ENCODE measurements at places on chromosomes 11 and 22. TPM values are rescaled to one million over a fixed set of nuclear protein-coding genes. Genes with fewer than 3 reads are reported as not detected.

- H3K36me3 ChIP-seq = no peaks in the 10 kb centered on the region
- H3K27me3 ChIP-seq = no peaks in the 10 kb centered on the region
- peak overlapping the region; percentile 72 for H3K4me3 ChIP-seq
- no peak overlapping the region for H3K27ac ChIP-seq
Measured at GRCh38 chr22:23180893-23181720, 798 bp downstream of the BCR start.

DNA sequence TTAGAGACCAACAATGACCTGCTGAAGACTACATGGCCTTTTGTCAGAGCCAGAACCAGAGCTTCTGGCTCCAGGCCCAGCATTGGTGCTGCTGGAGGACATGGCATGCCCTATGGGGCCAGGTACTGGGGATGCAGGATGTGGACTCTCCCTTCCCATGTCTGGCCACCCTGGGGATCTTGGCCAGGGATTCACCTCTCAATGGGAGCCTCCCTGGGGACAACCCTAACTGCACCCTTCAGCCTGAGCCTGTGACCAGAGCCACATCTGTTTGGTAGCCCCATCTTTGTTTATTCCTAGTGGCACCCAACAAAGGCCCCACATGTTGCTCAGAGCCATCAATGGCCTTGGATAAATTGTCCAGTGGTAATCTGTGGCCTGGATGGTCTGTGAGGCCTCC, 5.8 kb downstream of the KLHL35 start:
- H3K36me3 ChIP-seq = peaks cover 6% of the 10 kb centered on the region
- H3K4me3 ChIP-seq = no peak overlapping the region
- H3K27ac ChIP-seq = no peak overlapping the region
- no peak for DNase-seq
- H3K27me3 ChIP-seq = peaks cover 18% of the 10 kb centered on the region

DNA sequence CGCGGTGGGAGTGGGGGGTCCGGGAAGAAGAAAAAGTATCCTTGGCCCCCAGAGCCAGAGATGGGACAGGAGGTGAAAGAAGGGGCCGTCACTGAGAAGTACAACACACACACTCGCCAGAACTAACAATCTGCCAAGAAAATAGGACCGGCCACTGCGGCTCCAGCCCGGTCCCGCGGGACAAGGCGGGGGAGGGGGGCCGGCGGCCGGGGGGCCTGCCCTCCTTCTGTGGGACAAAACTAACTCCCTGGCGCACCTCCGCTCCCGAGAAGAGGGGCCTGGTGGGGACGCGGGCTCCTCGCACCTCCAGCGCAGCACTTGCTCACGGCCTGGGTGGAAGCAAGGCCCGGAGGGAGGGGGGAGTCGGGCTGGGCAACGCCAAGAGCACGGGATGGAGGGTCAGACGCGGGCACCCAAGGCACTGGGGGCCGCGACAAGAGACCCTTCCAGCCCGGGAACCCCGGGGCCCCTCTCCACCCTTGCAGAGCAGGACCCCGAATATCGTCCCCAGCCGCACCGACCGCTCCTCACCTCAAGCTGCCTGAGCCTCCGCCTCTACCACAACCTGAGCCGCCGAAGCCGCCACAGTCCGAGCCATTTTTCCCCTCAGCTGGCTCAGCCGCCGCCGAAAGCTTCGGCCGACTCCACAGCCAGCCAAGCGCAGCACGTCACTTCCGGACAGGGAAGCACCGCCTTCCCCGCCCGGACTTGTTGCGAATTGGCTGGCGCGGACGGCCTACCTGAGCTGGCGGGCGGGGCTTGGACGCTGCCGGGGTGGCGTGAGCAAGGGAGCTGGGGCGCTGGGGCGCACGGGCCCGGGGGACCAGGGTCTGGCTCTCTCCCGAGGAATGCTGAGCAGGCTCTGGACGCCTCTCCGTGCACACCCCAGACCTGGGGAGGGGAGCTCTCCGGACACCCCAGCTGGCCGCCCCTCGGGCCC, at the start of gene PIK3C2A:
TSS of gene PIK3C2A (minus strand) at position 670 of the 940 bp plus-strand sequence. CDS start 38,245 bp downstream, outside the sequence.
- peak within 1 kb of the TSS; percentile 86 for H3K4me3 ChIP-seq
- H3K4me1 ChIP-seq = peaks cover 27% of the 10 kb centered on the region
- H3K36me3 ChIP-seq = 0 out of 2 replicates have a peak, but pooled peaks cover 3% of the 10 kb centered on the region
- DNase-seq = peak; percentile 98
- no peaks in the 10 kb centered on the region for H3K27me3 ChIP-seq

GRCh38 chr11:2315395-2316168, 13.8 kb downstream of the TSPAN32 start:
- no peak overlapping the region for H3K27ac ChIP-seq
- no peak for DNase-seq

DNA sequence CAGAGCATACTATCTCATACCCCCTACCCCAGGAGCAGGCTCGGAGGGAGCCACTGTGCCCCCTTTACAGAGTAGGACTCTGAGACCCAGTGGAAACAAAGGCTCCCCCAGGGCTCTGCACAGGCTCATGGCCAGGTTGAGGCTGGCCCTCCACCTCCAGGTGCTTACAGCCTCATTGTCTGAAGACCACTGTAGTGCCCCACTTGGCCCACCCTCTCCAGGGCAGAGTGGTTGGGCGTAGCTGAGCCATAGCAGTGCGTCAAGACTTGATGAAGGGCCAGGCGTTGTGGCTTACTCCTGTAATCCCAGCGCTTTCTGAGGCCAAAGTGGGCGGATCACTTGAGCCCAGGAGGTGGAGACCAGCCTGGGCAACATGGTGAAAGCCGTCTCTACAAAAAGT, 1.7 kb downstream of the ANKRD13D start:
- peak; percentile 67 for DNase-seq
- no peaks in the 10 kb centered on the region for H3K27me3 ChIP-seq
- peaks cover 19% of the 10 kb centered on the region for H3K36me3 ChIP-seq

- no peak for DNase-seq
- H3K27me3 ChIP-seq = no peaks in the 10 kb centered on the region
- no peaks in the 10 kb centered on the region for H3K4me1 ChIP-seq
- H3K4me3 ChIP-seq = no peak overlapping the region
- H3K36me3 ChIP-seq = no peaks in the 10 kb centered on the region
Measured at GRCh38 chr22:48840112-48840949, 987.3 kb downstream of the BRD1 start.

DNA sequence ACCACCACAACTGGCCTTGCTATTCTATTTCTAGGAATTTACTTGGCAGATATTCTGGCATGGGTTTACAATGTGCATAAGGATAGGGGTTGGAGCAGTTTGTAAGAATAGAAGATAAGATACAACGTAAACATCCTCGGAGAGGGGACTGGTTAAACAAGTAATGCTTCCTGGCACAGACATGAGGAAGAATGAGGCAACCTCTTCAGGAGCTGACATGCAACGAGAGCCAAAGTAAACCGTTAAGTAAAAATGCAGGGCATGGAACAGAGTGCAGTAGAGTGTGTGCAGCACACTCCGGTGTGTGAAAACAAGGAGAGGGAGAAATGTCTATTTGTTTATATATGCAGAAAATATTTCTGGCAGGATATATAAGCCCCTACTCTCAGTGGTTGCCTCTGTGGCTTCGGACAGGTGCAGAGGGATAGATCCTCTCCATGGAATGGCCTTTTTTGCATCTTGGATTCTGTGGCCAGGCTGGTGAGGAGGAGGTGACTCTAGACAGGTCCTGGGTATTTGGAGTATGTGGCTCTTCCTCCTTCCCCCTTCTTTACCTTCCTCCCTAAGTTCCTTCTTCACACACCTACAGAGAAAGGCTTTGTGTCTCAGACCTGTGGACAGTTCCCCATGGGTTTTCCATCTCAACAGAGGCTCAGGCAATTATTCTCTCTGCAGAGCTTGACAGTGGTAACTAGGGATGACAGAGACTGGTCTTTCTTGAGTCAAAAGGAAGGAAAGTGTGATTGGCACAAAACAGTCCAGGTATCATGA, 2.5 kb downstream of the RAB36 start:
- peaks cover 3% of the 10 kb centered on the region for H3K4me1 ChIP-seq
- no peaks in the 10 kb centered on the region for H3K36me3 ChIP-seq
- no peaks in the 10 kb centered on the region for H3K27me3 ChIP-seq
- H3K4me3 ChIP-seq = no peak overlapping the region

GRCh38 chr11:76329983-76330382, 50.9 kb downstream of the THAP12 start:
- H3K27me3 ChIP-seq = no peaks in the 10 kb centered on the region
- no peak overlapping the region for H3K27ac ChIP-seq
- no peak overlapping the region for H3K4me3 ChIP-seq
- H3K4me1 ChIP-seq = no peaks in the 10 kb centered on the region
- no peak for DNase-seq

GRCh38 chr11:5700421-5701054, 10.9 kb downstream of the TRIM22 start:
- H3K4me3 ChIP-seq = no peak overlapping the region
- H3K27me3 ChIP-seq = no peaks in the 10 kb centered on the region
- DNase-seq = no peak
- H3K4me1 ChIP-seq = no peaks in the 10 kb centered on the region

GRCh38 chr22:44728761-44729324, 23.5 kb upstream of the ARHGAP8 start:
- no peaks in the 10 kb centered on the region for H3K36me3 ChIP-seq
- H3K4me1 ChIP-seq = no peaks in the 10 kb centered on the region
- H3K27me3 ChIP-seq = no peaks in the 10 kb centered on the region
- no peak for DNase-seq
- H3K4me3 ChIP-seq = no peak overlapping the region

DNA sequence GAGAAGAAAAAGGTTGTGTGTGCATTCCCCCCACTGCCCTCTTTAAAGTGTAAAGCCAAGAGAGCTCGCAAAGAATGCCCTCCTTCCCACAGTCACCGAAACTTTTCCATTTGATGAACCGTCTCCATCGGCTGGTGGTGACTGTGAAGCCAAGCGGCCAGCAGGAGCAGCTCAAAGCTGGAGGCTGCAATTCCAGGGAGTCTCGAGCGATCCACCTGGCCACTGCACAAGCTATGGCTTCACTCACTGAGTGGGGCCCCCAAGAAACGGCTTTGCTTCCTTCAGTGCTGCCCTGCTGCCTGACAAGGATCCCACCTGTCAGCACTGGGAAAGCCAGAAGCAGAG, 117.7 kb downstream of the ABTB2 start:
- no peak overlapping the region for H3K27ac ChIP-seq
- DNase-seq = no peak
- peaks cover 39% of the 10 kb centered on the region for H3K4me1 ChIP-seq
- H3K36me3 ChIP-seq = no peaks in the 10 kb centered on the region
- no peaks in the 10 kb centered on the region for H3K27me3 ChIP-seq

- H3K4me1 ChIP-seq = peaks cover 95% of the 10 kb centered on the region
- peak overlapping the region; percentile 98 for H3K27ac ChIP-seq
- DNase-seq = no peak
- H3K4me3 ChIP-seq = no peak overlapping the region
- H3K27me3 ChIP-seq = no peaks in the 10 kb centered on the region
Measured at GRCh38 chr11:128505449-128506065, 81.8 kb downstream of the ETS1 start.

- H3K4me1 ChIP-seq = no peaks in the 10 kb centered on the region
- no peaks in the 10 kb centered on the region for H3K27me3 ChIP-seq
Measured at GRCh38 chr11:74620531-74620930, 28.1 kb downstream of the POLD3 start.

GRCh38 chr11:23320131-23320530, 459.9 kb upstream of the CCDC179 start:
- H3K36me3 ChIP-seq = no peaks in the 10 kb centered on the region
- H3K27ac ChIP-seq = no peak overlapping the region
- no peaks in the 10 kb centered on the region for H3K4me1 ChIP-seq
- H3K4me3 ChIP-seq = no peak overlapping the region
- no peak for DNase-seq

GRCh38 chr11:17171916-17172315, 35.9 kb downstream of the PIK3C2A start:
- DNase-seq = peak; percentile 31
- H3K27ac ChIP-seq = peak overlapping the region; percentile 42
- H3K27me3 ChIP-seq = no peaks in the 10 kb centered on the region
- no peaks in the 10 kb centered on the region for H3K36me3 ChIP-seq
- H3K4me3 ChIP-seq = peak overlapping the region; percentile 22

DNA sequence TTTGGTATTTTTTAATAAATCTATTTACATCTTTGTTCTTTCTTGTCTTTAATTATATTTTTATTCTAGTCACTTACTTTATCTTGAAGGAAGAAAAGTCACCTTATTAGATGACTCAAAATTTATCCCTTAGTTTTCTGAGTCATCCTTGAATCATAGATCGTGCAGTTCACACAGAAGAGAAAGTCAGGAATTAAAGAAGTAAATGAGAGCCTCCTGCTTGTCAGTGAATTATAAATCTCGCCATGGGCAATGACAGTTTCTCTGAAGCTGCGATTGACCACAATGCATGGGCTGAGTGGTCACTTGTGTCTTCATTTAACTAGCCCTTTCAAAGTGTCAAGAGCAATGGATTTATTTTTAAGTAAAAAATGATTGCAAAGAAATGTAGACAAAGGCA, 91.2 kb downstream of the LUZP2 start:
- H3K27ac ChIP-seq = no peak overlapping the region
- peak; percentile 58 for DNase-seq
- no peaks in the 10 kb centered on the region for H3K36me3 ChIP-seq
- H3K27me3 ChIP-seq = no peaks in the 10 kb centered on the region

DNA sequence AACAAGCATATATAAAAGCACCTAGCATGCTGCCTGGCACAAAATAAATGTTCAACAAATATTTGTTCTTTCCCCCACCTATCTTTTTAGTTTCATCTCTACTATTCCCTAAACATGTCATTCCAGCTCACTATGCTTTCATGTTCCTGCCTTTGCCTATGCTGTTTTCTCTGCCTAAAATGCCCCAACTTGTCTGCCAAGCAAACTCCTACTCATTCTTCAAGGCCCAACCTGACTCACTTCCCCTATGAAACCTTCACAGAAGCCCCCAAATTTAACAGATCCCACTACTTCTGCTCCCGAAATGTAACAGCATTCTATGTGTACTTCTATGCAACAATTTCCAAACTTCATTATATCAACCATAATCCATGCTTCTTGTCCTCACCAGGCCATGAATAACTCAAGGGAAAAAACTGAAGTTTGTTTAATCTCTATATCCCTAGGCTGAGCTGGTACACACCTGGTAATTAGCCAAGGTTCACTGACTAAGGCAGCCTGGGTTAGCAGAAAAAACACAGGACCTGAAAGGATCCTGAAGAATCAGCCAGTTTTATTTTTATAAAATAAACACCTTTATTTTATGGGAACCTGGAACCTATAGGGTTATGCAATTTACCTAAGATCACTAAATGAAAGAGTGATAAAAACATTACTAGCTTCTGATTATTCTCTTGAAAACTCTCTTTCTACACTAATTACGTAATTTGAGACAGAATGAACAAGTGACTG, 72.2 kb downstream of the PAK1 start:
- no peaks in the 10 kb centered on the region for H3K27me3 ChIP-seq
- no peak for DNase-seq
- no peaks in the 10 kb centered on the region for H3K36me3 ChIP-seq
- H3K4me3 ChIP-seq = no peak overlapping the region
- H3K27ac ChIP-seq = no peak overlapping the region

API5 gene
- 90.4 TPM for total RNA-seq

LYVE1 gene
- not detected for total RNA-seq

CDC42BPG gene
- not detected for total RNA-seq

BTG4 gene
- total RNA-seq = not detected

AQP11 gene
- 2.9 TPM for total RNA-seq

CCDC81 gene
- total RNA-seq = under 0.01 TPM

PKDREJ gene
- total RNA-seq = not detected

DBX1 gene
- total RNA-seq = not detected

OR51I1 gene
- total RNA-seq = not detected

BRMS1 gene
- 65.9 TPM for total RNA-seq

DDX25 gene
- total RNA-seq = not detected

SLC2A11 gene
- total RNA-seq = 16.6 TPM

MPPED1 gene
- total RNA-seq = not detected

All from GM23248 (cell line).